Hindlimb muscle (tissue), 1 donor: ENCODE measurements at places on chromosomes 4 and X. TPM values are rescaled to one million over a fixed set of nuclear protein-coding genes. Genes with fewer than 3 reads are reported as not detected.
A peak's percentile ranks its signal among the peaks of the same experiment; 100 is the strongest.

- DNase-seq: peak; percentile 22
Observed at GRCh38 chrX:96407072-96407471, 277.6 kb upstream of the DIAPH2 start.

Gene SPANXA1
- polyA plus RNA-seq: not detected

GRCh38 chr4:137685357-137685756 lies 153.1 kb upstream of the PCDH18 start:
- DNase-seq: peak; percentile 63

DNA sequence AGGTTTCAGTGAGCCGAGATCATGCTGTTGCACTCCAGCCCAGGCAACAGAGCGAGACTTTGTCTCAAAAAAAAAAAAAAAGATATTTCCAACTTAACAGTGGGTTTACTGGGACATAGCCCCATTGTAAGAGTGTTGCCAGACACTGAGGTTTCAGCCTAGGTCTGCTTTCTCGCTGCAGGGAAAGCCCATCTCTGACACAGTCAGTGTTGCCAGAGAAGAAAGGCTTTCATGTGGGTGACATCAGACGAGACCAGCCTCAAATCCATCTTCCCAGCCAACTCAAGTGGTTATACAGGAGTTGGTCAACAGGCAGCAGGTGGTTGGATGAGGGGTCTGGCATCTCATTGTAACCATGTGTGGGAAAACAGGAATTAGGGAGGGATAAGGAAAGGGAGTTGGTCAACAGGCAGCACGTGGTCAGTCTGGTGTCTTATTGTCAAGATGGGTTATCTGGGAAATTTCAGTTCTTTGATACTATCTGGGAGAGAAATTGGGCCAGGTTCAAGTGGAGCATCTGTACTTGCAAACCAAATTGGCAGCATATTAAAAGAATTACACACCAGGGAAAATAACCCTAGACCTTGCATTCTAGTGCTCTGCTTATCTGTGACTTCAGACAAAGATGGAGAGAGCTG lies 41.1 kb downstream of the NELFA start:
- no peak for DNase-seq

- DNase-seq: no peak
Observed at GRCh38 chr4:143302536-143302935, 34.1 kb upstream of the GAB1 start.

- no peak for DNase-seq
Observed at GRCh38 chr4:53997898-53998297, 66.5 kb downstream of the CHIC2 start.

Gene PCDH10
- polyA plus RNA-seq: 0.21 TPM

Gene SPANXN3
- polyA plus RNA-seq: not detected

- no peak for DNase-seq
Observed at GRCh38 chr4:18077808-18078207, 56.3 kb upstream of the LCORL start.

Gene SLC7A11
- 0.46 TPM for polyA plus RNA-seq

DNA sequence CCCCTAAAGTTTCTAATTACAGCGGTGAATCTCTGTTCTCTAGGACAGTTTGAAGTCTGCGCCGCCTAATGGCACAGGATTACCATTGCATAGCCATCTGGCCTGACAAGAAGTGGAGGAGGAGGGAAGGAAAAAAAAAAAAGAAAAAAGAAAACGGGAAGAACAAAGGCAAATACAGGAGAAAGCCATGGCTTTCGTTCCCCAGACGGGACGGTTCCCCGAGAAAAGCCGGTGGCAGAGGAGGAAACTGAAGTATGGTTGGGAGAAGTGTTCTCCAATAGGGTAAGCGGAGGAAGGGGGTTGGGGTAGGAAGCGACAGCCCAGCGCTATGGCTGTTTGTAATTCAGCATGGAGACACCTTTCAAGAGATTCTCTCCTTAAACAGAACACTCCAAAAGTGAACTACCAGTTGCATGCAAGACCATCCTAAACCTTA lies 80.8 kb downstream of the HMGN5 start:
- peak; percentile 46 for DNase-seq

- DNase-seq: no peak
Observed at GRCh38 chr4:172983014-172983413, 185.6 kb upstream of the GALNT7 start.

Gene GLUD2
- 3.2 TPM for polyA plus RNA-seq

Gene GAGE12F
- not detected for polyA plus RNA-seq

DNA sequence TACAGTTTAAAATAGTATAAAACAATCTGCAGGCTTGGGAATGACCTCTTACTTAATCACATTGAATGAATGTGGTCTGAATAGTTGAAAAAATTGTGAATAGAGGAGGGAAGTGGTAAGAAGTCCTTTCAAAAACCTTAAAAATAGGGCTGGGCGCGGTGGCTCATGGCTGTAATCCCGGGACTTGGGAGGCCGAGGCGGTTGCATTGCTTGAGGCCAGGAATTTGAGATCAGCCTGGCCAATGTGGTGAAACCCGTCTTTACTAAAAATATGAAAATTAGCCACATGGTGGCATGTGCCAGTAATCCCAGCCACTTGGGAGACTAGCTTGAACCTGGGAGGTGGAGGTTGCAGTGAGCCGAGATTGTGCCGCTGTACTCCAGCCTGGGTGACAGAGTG lies 36.5 kb downstream of the HERC3 start:
- DNase-seq: no peak
